ENCODE measurements at places on chromosomes 1 and 21. TPM values are rescaled to one million over a fixed set of nuclear protein-coding genes. Genes with fewer than 3 reads are reported as not detected.

GRCh38 chr1:43276673-43277072 lies 6.9 kb downstream of the TMEM125 start:
- no peak for DNase-seq

- no peak for DNase-seq
Observed at GRCh38 chr1:186089940-186090339, 285.1 kb downstream of the TPR start.

DNA sequence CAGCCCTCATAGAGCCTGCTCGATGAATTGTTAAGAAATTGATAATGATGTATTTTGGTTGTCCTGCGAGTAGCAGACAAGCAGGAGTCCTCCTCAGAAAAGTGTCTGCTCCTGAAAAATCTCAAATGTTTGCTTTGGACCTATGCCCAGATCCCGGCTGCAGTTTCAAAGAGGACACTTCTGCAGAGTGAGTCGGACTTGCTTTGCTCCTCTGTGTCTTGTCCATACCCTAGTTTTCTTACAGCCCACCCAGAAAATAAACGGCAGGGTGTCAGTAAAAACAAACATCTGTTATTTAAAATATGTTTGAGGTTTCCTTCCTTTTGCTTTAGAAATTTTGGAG lies 2.8 kb downstream of the S100A10 start:
- DNase-seq, result no peak

DNA sequence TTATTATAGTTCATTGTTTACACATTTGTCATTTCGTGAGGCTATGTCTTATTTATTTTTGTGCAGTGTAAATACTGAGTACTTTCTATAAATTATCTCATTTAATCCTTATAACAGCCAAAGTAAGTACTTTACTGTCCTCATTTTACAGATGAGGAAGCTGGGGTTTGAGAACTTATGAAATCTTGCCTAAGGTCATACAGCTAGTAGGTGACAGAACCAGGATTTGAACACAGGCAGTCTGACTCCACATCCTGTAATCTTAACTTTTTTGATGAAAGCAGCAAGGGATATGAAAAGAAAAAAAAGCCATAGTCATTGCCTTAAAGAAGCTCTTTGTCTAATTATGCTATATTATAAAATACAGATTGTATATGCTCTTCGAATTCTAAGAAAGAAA lies 107.1 kb upstream of the BMP8A start:
- no peak for DNase-seq

DNA sequence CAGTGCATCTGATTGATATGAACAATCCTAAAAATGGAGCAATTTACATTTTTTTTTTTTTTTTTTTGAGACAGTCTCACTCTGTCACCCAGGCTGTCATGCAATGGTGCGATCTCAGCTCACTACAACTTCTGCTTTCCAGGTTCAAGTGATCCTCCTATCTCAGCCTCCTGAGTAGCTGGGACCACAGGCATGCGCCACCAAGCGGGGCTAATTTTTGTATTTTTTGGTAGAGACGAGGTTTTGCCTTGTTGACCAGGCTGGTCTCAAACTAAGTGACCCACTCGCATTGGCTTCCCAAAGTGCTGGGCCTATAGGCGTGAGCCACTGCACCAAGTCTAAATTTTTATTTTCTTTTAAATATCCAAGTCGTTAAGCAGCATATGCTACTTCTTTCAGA lies 109.0 kb downstream of the FAF1 start:
- DNase-seq, result no peak

LCE2C gene
- total RNA-seq, result not detected

GRCh38 chr1:201184307-201185122 lies 6.1 kb upstream of the IGFN1 start:
- DNase-seq, result no peak

DNA sequence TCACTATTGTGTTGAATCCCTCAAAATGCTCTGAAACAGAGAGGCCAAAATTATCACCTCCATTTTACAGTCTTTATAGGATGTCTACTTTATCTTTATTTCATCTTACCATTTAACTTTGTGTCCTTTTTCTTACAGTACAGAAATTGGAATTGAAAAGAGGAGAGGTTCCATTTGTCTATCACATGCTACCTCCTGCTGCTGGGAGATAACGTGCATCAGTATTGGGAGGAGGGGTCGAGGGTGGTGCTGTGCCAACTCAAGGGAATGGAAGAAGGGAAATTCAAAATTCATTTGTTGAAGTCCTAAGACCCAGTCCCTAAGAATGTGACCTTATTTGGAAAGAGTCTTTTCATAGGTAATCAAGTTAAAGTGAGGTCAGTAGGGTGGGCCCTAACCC lies 85.3 kb downstream of the HHIPL2 start:
- no peak for DNase-seq

All from activated naive CD8-positive, alpha-beta T cell treated with anti-CD3 and anti-CD28 coated beads, Interleukin-2, amount 10 ng/mL, durations not matched to agents 7 days and 5 days (primary cell).